AG08395 (cell line): ENCODE measurements at places on chromosomes 5 and 9.

- peak; percentile 54 for DNase-seq
Measured at GRCh38 chr9:125784286-125785049, 37.3 kb downstream of the PBX3 start.

DNA sequence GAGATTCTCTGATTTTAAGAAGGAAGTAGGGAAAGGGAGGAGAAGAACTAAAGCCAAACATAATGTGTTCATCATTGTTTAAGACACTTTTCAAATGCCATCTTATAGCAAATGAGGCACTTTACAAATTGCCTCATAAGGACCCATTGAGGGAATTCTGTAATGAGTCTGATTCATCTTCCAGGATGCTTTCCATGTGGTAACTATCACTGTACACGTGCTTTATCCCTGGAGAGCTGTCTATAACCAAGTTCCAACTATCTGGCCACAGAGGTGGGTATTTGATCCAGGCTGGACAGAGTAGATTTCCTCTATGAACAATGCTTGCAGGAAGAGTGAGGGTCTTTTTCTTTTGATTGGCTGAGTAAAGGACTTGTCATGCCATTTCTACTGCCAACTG is 183.5 kb upstream of the NFIB start:
- no peak for DNase-seq

DNA sequence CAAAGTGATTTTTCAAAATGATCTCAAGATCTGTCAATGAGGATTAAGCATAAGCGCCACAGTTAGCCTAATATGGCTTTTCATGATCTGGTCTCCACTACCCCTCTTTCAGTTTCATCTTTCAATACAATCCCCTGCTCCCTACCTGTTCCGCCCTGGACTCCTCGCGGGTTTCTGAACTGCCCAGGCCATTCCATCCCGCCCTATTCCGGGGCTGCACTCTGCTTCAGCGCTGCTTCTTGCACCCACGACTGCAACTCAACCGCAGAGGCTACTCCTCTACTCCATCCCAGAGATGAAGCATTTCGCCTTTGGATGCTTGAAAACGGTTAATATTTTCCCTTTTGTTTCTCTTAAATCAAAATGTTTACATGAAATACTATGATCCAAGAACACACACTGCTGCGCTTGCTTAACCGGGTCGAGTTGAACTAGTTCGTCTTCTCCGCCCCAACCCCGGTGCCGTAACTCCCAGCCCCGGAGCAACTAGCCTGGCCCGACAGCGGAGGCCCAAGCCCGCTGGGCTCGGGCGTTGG is 716 bp upstream of the OTULIN start:
- DNase-seq: peak; percentile 36

GRCh38 chr5:43230707-43231106 is 38.7 kb downstream of the NIM1K start:
- DNase-seq: no peak

GRCh38 chr5:96818125-96818788 is 10.5 kb upstream of the ERAP1 start:
- DNase-seq: no peak

GRCh38 chr9:88578121-88579049 is 43.4 kb downstream of the NXNL2 start:
- DNase-seq: peak; percentile 90

GRCh38 chr9:93860694-93861658 is 94.2 kb downstream of the BARX1 start:
- DNase-seq: no peak

- peak; percentile 40 for DNase-seq
Measured at GRCh38 chr9:108257382-108257781, 598.4 kb downstream of the ACTL7B start.

- peak; percentile 40 for DNase-seq
Measured at GRCh38 chr5:52893105-52893504, 96.0 kb upstream of the ITGA2 start.

DNA sequence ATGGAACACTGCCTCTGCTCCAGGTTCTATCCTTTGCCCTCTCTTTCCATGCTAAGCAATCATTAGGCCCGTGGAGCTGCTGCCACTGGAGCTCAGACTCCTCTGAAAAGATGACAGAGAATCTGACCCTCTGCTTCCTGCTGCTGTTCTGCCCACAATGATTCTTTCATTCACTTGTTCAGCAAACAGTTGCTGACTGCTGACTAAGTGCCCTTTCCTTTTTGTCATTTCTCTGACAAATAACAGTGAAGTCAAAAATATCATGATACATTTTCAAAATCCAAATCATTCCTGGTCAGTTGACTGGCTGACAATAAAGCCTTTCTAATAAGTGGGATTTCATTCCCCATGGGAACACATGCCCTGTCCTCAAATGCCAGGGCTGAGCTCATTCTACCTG is 110.1 kb downstream of the SIL1 start:
- DNase-seq: no peak

GRCh38 chr9:90423661-90424193 is 218.9 kb downstream of the DIRAS2 start:
- no peak for DNase-seq

GRCh38 chr9:111148052-111149017 is 110.1 kb upstream of the LPAR1 start:
- no peak for DNase-seq

GRCh38 chr9:118094387-118094786 is 390.2 kb downstream of the TLR4 start:
- no peak for DNase-seq

GRCh38 chr5:140671472-140672125 is 1.8 kb downstream of the DND1 start:
- no peak for DNase-seq

DNA sequence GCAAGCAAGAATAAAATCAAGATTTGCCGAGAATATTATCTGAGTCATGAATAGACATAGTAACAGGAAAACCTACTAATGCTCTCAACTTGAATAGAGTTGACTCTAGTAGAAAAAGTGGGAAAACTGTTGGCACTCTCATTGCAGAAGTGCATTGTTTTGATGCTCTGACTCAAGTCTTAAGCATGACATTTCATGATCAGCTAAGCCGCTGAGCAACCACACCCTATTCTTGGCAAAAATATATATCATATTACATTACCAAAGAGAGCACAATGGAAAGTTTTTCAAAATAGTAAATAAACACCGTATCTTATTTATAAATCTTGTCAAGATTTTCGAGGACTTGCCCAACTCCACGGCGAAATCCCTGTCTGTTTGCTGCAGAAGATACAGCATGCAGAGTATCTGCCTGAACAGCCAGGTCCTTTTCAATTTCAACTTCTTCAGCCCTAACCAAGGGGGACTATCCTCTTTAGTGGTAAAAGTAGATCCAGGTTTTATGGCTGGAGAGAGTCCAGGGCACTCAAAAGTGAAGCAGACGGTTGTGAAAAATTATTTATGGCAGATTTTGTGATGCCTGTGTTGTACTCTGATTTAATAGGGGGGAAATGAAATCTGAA is 13.9 kb upstream of the ADAMTSL1 start:
- peak; percentile 84 for DNase-seq

GRCh38 chr5:132225165-132226032 is 2.3 kb downstream of the P4HA2 start:
- DNase-seq: peak; percentile 75

GRCh38 chr5:159218595-159219023 is 9.3 kb upstream of the RNF145 start:
- DNase-seq: no peak

DNA sequence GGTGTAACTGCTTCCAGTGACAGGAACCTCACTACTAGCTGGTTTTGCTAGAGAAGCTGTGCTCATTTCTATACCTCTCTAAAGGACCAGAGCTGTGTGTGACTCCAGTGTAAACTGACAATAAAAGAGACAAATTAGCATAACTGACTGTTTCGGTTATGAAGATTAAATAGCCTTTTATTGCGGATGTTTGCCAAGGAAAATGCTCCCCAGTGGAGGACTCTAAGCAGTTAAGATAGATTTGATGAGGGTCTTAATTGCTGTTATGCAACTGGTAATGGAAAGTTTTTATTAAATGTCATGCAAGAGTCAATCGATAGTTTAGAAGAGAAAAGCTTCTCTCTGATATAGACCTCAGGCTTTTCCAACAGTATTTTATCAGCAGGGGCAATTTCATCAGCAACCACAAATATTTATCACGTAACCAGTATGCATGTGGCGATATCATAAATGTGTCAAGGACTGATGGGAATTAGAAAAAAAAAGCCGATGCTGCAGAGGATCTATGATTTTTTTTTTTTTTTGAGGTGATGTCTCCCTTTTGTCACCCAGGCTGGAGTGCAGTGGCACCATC is 275.2 kb upstream of the DMAC1 start:
- no peak for DNase-seq

GRCh38 chr9:1073497-1073896 is 23.3 kb downstream of the DMRT2 start:
- DNase-seq: no peak

DNA sequence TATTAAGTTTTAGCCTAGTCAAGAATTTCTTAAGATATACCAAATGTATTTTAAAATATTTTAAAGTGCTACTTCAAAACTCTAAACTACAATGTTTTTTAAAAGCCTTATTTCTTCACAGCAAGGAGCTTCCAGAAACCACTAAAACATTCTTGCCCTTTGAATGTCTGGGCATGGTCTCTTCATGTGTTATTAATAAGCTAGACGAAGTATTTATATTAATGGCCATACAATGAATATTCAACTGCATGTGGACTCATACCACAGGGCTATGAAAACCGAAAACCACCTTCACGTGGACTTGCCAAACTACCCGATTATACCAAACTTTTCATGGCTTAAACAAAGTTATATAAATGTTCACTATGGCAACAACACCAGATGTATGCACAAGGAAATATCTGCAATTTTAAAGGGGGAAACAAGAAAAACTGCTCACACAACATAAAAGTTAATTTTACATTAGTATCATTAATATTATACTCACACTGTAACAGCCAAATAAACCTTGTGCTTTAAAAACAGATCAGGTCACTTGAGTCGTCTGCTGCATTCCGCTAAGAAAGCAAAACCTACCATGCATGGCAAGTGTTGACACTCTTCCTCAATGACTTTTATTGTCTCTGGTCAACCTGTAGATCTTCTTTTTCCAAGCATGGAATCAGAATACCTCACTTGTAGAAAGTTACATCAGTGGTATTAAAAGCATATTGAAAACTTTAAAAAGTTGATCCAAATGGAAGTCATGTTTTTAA is 246.3 kb downstream of the BNC2 start:
- no peak for DNase-seq

DNA sequence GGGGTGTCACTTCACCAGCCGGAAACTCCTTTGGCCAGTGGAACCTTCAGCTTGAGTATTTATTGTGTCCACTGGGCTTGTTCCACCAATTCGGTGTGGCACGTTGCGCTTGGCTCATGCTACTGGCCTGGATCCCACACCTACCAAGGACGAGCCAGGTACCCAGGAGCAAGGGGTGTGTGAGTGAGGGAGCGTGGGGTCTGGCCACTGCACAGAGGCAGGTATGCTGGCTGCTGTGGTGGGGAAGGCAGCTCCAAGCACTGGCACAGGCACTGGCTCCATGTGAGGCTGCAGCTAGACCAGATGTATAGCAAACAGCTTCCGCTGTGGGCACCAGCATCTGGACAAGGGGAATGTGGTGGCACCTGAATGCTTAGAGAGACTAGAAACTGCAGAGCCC is 28.1 kb upstream of the CYLC2 start:
- DNase-seq: no peak

- no peak for DNase-seq
Measured at GRCh38 chr9:36746415-36746814, 173.7 kb downstream of the MELK start.

GRCh38 chr9:101399643-101399970 is 956 bp downstream of the ZNF189 start:
- no peak for DNase-seq

- DNase-seq: peak; percentile 87
Measured at GRCh38 chr5:151315998-151316597, 12.5 kb upstream of the SLC36A3 start.

GRCh38 chr5:15940905-15941304 is 238.7 kb downstream of the MARCHF11 start:
- DNase-seq: no peak

DNA sequence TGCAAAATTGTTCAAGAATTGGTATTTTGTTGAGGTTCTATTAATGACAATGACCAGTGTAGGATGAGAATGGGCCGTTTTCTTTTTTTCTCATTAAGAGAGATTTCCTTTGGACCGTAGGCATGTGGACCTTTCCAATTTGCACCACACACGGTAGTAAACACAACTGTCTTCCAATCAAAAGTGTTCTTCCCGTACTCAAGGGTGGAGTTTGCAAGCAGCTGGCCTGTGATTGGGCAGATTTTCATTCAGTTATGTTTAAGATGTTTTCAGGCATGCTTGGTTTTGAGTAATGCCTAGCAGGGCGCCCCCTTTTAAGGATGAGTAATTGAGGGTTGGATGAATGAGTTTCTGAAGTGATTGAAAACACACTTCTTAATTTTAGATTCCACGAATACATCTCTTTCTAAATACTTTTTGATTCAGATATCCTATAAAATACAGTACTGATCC is 2.5 kb downstream of the KDM3B start:
- DNase-seq: peak; percentile 87

DNA sequence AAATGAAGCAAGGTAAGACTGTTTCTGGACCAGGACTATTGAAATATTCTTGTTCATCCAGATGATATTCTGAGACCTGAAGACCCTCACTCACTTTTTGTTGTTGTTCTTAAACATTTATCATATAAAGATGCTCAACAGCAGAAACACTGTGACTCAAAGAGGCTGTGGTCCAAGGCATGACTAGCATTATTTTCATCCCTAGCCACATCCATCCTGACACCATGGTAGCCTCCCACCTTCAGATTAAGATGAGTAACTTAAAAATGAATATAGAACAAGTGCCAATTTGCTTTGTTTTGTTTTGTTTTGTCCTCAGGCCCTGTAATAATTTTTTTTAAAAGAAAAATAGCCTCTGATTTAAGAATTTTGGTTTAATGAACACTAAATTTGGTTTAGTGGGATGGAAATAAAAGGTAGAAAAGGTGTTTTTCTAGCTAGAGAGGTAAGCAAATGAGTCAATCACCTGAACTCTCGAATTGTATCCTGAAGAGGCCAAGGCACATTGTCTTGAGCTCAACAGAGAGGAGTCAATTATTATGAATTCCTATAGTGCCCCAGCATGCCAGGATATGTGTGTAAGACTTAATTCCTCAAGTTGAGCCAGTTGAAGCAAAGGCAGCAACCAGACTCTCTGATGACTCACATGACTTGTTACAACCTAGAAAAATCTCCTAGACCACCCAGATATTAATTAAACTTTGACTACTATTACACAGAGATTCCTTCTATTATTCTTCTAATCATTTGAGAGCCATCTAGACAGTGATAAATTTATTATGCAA is 380.1 kb upstream of the TUSC1 start:
- DNase-seq: peak; percentile 20

DNA sequence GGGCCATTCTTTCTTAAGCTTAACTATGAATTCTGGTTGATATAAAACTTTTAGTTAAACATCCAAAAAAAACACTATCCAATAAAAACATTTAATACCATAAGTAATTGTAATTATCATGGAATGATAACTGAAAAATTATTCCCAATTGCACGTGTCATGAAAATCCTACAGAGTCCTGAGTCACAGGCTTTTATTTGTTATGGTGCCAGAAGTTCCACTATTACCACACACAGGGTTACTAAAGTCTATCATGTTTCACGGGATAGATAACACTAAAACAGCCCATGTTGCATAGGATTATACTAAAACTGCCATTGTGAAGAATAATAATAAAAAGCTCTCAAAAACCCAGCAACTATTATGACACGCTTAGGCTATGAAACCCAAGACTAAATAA is 1381.8 kb downstream of the EFNA5 start:
- DNase-seq: peak; percentile 2
